Activated CD4-positive, CD25-positive, alpha-beta regulatory T cell (primary cell): ENCODE measurements at places on chromosomes 6 and 20.

DNA sequence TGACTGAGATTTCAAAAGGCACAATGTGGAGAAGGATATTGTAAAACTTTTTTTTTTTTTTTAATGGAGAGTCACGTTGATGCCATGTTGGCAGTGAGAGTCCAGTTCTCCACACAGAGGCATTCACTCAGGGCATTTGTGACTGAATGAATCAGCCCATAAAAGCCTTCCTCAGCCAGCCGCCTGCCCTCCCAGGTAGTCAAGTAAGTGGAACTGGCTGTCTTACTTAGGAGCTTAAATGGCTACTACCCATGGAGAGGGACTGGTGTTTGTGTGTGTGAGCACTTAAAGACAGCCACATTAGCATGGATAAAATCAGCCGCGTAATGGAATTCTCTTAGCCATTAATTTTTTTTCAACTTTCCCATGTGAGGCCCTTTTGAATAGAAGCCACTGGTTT, 12.6 kb downstream of the AAR2 start:
- no peak for DNase-seq

DNA sequence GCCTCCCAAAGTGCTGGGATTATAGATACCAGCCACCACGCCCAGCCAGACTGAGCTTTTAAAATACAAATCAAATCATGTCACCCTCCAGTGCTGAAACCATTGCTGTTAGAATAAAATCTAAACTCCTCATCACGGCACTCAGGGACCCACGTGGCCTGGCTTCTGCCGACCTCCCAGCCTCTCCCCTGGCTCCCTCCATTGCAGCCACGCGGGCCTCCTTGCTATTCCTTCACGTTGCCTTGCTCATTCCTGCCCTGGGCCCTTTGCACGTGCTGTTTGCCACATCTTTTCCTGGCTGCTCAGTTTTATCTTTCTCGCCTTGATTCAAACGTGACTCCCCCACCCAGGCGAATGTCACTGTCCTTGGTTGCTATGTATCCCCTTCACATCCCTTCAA, 244.6 kb downstream of the PREX1 start:
- no peak for DNase-seq

GRCh38 chr6:152380351-152380767, 256.8 kb downstream of the SYNE1 start:
- DNase-seq: no peak

DNA sequence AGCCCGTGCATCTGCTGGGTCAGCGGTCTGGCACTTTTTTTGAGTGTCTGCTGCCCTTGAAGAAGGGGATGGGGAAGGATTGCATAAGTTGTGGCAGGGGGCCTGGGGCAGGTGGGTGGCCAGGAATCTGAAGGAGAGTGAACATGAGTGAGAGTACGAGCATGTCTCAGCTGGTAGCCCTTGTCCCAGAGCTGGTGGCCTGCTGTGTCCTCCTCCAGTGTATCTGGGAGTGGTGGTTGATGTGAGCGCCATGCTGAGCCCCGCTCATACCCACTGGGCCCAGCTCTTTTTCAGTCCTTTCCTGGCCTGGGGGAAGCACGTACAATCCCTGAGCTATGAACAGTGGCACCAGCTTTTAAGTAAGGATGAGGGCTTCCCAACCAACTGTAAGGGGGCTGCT, 136.2 kb upstream of the AGPAT4 start:
- no peak for DNase-seq

GRCh38 chr6:41639809-41640371, 1.6 kb downstream of the MDFI start:
- DNase-seq: no peak

- DNase-seq: no peak
Measured at GRCh38 chr20:35303382-35303734, 11.1 kb upstream of the FAM83C start.

GRCh38 chr6:7647504-7647903, 57.5 kb downstream of the SNRNP48 start:
- no peak for DNase-seq

DNA sequence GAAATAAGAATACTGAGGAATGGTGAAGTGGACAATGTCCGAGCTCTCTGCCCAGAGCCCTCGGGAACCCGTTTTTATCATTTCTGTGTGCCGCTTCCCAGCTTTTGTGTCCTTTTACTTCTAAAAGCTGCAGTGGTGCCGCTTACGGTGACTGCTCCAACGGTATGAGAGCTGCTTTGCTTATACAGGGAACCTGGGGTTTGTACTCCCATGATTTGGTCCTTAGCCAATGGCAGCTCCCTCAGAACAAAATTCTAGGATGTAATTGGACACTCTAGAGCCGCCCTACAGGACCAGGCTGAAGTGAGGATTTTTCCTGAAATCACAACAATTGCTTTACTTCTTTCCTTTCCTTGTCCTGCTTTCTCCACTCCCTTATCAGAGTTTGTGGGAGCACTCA, 24.2 kb upstream of the PCSK2 start:
- DNase-seq: no peak

DNA sequence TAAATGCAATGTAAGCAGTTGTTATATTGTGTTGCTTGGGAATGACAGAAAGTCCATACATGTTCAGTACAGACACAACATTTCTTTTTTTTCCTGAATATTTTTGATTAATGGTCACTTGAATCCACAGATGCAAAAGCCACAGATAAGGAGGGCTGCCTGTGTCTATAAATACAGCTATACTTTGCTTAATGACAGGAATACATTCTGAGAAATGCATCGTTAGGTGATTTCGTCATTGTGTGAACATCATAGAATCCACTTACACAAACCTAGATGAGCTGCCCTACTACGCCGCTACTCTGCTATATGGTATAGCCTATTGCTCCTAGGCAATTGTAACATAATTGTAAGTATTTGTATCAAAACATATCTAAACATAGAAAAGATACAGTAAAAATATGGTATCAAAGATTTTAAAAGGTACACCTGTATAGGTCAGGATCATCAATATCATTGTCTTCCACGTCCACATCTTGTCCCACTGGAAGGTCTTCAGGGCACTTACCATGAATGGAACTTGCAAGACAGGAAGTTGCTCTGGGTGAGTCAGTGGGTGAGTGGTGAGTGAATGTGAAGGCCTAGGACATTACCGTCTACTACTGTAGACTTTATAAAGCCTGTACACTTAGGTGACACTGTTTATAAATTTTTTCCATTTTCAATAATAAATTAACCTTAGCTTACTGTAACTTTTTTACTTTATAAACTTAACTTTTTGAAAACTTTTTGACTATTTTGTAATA, 27.9 kb upstream of the POPDC3 start:
- no peak for DNase-seq

- no peak for DNase-seq
Measured at GRCh38 chr20:11468880-11469279, 448.8 kb upstream of the BTBD3 start.

DNA sequence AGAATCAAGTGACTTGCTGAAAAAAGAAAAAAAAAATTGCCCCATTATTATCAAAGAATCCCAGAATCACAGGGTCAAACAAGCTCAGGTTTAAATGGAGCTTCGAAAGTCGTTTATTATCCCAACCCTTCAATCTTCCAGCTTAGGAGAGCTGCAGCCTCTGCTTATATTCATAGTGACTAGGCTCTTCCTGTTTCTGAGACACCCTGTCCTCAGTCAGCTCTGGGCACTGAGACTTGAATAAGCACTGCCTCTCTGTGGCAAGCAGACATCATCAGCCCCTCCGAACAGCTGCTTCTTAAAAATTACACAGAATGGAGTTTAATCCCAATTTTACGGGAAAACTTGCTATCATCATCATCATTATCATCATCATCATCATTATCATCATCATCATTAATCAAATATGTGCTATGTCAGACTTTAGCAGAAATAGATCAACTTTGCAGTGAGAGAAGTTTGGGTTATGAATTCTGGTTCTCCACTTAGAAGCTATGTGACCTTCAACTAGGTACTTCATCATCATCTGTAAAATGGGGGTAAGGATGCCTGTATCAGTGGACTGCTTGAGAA, 614.0 kb upstream of the SYNCRIP start:
- no peak for DNase-seq

DNA sequence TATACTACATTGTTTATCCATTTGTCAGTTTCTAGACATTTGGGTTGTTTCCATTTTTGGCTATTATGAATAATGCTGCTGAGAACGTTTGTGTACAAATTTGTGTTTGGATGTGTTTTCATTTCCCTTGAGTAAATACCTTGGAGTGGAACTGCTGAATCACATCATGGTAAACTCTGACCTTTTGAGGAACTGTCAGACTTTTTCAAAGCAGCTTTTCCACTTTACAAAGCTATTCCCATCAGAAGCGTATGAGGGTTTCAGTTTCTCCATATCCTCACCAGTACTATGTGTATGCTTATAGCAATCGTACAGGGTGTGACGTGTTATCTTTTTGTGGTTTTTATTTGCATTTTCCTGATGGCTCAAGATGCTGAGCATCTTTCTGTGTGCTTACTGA, 103.7 kb downstream of the MYO6 start:
- DNase-seq: no peak

DNA sequence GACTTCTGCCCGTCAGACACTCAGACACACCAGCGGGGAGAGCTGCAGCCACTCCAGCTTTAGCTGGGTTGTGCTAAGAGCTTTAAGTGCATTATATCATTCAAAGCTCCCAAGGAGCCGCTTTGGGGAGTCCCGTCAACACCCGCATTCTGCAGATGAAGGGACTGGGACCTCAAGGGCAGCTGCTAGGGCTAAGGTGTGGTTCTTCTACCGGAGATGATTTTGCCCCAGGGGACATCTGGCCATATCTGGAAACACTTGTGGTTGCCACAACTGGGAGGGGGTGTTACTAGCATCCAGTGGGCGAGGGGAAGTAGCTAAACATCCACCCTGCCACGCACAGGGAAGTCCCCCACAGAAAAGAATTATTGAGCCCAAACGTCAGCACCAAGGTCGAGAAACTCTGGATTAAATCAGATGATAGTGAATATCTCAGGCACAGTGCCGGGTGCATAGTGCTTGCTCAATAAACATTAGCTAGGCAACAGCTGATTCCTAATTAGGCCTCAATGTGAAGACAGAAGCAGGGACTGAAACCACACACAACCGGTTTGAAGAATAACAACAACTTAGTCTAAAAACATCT, 29.6 kb downstream of the PMEPA1 start:
- DNase-seq: no peak

GRCh38 chr6:148657048-148657447, 89.8 kb upstream of the UST start:
- no peak for DNase-seq

- peak; percentile 27 for DNase-seq
Measured at GRCh38 chr6:710601-711571, 17.9 kb upstream of the EXOC2 start.

GRCh38 chr6:123062670-123063069, 66.6 kb downstream of the CLVS2 start:
- DNase-seq: no peak

DNA sequence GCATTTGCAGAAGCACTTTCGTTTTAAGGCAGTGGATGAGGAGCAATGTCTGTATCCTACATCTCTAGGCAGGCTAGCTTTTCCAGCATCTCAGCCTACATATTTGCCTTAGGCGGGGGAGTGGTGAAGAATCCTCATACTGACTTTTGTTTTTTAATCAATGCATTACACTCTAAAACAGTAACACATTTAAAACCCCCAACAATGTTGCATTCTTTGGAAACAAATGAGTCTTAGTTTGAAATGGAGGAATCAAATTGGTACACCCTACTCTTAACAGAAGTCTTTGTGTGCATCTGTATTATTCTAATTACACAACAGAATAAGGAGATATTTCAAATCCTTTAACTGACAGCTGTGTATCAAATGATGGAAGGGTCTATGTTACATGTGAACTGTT, 9.0 kb downstream of the NKAIN2 start:
- no peak for DNase-seq

DNA sequence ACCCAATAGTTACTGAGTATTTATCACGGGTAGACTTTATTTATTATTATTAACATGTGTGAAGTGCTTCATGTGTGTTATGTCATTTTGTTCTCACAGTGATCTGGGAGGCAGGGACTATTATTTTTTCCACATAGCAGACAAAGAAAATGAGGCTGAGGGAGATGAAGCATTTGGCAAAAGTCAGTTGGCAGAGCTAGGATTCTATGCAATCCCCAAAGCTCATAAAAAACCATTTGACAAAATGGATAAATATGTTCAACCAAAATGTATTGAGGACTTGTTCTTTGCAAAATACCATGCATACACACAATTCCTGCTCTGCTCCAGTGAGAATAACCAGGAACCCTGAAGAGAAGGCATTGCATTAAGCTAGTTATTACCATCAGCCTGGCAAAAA, 184.4 kb downstream of the HS3ST5 start:
- DNase-seq: no peak

DNA sequence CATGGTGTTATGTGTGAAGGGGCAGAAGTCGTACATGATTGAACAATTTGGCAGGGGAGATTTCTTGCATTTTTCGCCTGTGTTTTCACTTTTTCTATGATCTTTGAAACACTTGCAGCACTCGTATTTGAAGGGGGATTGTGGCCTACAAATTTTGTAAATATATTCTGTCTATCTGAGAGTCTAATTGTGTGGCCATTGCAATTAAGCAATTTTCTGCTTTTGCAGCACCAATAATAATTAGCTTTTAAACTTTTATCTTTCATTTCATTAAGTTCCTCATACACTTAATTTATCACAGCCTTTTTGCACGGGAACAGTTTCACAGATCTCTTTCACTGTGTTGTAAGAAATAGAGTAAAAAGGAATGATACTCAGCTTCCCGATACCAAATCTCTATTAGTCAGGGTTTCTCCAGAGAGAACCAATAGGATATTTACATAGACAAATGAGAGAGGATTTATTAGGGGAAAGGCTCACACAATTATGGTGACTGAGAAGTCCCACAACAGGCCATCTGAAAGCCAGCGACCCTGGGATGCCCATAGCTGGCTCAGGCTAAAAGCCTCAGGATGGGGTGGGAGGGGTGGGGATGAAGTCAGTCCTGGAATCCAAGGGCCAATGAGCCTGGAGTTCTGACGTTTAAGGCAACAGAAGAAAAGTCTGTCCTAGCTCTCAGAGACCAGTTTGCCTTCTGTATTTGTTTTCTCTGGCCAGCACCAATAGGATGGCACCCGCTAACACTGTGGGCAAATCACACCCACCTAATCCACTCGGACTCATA, 58.3 kb downstream of the KIF6 start:
- DNase-seq: no peak

DNA sequence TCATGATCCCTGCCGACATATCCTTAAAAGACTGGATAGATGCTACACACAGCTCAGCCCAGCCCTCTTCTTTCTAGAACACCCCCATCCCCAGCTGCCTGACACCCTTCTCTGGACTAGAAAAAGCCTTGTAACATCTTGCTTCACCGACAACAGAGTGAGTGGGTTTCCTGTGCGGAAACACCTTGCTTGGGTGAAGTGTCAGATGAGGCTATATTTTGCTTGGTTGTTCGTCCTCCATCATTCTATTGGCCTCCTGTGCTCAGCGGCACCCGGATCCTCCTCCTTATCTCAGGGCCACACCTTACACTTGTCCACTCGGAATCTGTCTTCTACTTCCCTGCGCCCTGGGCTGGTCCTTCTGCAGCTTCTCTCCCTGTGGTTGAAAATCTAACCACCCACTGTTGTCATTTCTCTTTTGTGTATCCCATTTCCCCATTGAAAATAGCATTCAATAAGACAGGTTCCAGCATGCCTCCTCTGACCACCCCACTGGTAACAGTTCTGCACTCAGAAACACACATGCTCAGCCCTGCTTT, 101.3 kb upstream of the MLN start:
- no peak for DNase-seq
